ENCODE measurements at places on chromosomes 7 and 10. TPM values are rescaled to one million over a fixed set of nuclear protein-coding genes. Genes with fewer than 3 reads are reported as not detected.

DNA sequence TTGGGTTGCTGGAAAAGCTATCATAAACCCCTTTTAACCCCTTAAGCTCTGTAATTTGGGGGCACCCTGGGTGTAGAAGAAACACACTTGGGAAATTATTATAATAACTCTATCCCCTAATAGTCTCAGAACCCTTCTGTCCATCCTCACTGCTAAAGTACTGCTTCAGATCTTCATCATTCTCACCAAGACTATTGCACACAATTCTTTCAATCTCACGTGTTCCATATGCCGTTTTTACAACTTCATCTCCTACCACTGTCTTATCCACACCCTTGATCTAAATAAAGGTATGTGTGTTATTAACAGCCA, 15.8 kb downstream of the ANKRD22 start:
- no peak for DNase-seq
- peaks cover 37% of the 10 kb centered on the region for H3K4me1 ChIP-seq
- no peak overlapping the region for H3K4me3 ChIP-seq
- H3K36me3 ChIP-seq, result peaks cover 4% of the 10 kb centered on the region

- H3K36me3 ChIP-seq, result no peaks in the 10 kb centered on the region
- no peak for DNase-seq
- peaks cover 45% of the 10 kb centered on the region for H3K27me3 ChIP-seq
- H3K4me3 ChIP-seq, result no peak overlapping the region
- H3K4me1 ChIP-seq, result peaks cover 4% of the 10 kb centered on the region
These were observed 92.4 kb upstream of the JCAD start for GRCh38 chr10:30151581-30152389.

- H3K27ac ChIP-seq, result no peak overlapping the region
- no peaks in the 10 kb centered on the region for H3K27me3 ChIP-seq
- H3K4me3 ChIP-seq, result no peak overlapping the region
- no peaks in the 10 kb centered on the region for H3K4me1 ChIP-seq
- no peaks in the 10 kb centered on the region for H3K36me3 ChIP-seq
These were observed 71.0 kb upstream of the ZNF479 start for GRCh38 chr7:57203161-57203791.

DNA sequence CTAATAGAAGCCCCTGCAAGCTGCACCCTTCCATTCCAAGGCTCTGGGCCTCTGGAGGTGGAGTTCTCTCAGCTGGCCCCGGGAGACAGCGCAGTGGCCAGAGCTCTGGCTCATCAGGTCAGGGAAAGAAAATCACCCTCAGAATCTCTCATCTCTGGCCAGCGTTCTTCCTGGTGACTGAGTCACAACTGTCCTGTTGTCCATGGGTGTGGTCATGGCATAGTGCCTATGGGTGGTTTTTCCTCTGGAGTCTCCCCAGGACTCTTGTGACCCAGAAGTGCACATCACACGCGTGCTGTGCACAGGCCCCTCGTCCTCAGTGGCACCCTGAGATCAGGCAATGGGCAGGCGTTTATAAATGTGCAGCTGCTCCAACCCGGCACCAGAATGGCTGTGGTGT, 27.4 kb upstream of the FXYD4 start:
- peaks cover 35% of the 10 kb centered on the region for H3K4me1 ChIP-seq
- peaks cover 17% of the 10 kb centered on the region for H3K27me3 ChIP-seq
- DNase-seq, result no peak
- peak overlapping the region; percentile 48 for H3K27ac ChIP-seq
- no peak overlapping the region for H3K4me3 ChIP-seq
- peaks cover 2% of the 10 kb centered on the region for H3K36me3 ChIP-seq

GRCh38 chr7:144022169-144022568, 22.0 kb downstream of the OR6B1 start:
- H3K4me3 ChIP-seq, result no peak overlapping the region
- H3K27ac ChIP-seq, result no peak overlapping the region
- H3K36me3 ChIP-seq, result no peaks in the 10 kb centered on the region
- DNase-seq, result no peak
- peaks cover 4% of the 10 kb centered on the region for H3K27me3 ChIP-seq
- H3K4me1 ChIP-seq, result no peaks in the 10 kb centered on the region

HDAC9 gene
- 1.4 TPM for total RNA-seq

GRCh38 chr10:70906953-70907636, 18.7 kb upstream of the PCBD1 start:
- no peaks in the 10 kb centered on the region for H3K27me3 ChIP-seq
- H3K4me3 ChIP-seq, result no peak overlapping the region
- H3K4me1 ChIP-seq, result no peaks in the 10 kb centered on the region
- no peak for DNase-seq
- H3K36me3 ChIP-seq, result no peaks in the 10 kb centered on the region

DNA sequence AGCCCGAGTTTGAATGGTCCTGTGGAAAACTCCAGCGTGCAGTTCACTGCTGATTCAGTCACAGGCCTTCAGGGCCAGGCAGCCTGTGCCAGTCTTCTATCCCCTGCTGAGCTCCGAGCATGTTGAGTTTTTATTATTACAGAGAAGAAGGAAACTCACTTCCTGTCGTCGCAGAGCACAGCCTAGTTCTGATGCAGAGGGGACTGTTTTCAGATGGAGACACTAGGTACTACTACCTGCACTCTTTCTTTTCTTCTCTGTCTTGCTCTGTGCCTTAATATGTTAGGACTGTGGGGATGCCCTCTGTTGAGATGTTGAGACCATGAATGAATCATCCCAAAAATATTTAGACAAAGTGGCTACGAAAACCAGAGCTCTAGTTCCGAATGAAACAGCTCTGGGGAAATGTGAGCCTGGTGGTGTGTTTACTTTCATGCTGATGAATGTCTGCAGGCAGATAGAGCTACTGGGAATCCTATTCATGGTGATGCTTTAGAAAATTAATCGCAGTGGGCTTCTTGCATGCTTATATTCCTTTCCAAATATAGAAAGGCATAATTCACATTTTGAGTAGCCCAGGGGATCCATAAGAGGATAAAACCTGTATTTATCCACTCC, 29.6 kb downstream of the CASP7 start:
- H3K27ac ChIP-seq, result peak overlapping the region; percentile 32
- peaks cover 31% of the 10 kb centered on the region for H3K4me1 ChIP-seq
- no peaks in the 10 kb centered on the region for H3K27me3 ChIP-seq
- no peak for DNase-seq
- H3K4me3 ChIP-seq, result no peak overlapping the region

ODAD2 gene
- not detected for total RNA-seq

AP3M1 gene
- 49.1 TPM for total RNA-seq

DNA sequence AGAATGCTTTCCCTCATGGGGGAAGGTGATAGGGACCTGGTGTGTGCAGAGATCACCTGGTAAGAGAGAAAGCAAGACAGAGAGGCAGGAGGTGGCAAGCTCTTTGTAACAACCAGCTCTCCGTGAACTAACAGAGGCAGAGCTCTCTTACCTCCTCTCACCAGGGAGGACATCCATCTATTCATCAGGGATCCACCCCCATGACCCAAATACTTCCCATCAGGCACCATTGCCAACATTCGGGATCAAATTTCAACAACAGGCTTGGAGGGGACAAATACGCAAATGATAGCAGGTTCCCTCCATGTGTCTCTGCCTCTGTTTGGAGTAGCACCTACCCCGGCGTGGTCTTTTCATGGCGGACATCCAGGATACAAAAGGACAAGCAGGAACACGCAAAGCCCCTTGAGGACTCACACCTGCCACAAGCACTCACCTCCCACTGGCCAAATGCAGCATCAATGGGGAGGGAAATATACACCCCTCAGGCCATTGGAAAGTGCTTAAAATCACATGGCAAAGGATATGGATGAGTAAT, 431.2 kb upstream of the AUTS2 start:
- H3K36me3 ChIP-seq, result no peaks in the 10 kb centered on the region
- no peaks in the 10 kb centered on the region for H3K27me3 ChIP-seq
- H3K4me1 ChIP-seq, result no peaks in the 10 kb centered on the region

DNA sequence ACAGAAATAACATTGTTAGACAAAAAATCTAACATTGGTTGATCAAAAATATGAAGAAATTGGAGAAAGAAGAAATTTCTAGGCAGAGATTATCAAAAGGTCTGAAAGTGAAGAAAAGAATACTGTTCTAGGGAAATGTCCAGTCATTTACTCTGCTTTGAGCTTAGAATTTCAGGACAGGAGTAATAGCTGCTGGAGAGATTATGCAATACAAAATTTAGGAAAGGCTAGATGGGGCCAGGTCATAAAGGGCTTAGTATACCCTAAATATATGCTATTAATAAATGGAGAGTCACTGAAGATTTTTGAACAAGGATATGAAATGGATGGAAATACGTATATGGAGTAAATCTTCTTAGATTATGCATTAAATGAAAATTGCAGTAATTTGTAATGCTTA, 279.2 kb downstream of the CACNA2D1 start:
- no peak overlapping the region for H3K27ac ChIP-seq
- H3K4me3 ChIP-seq, result no peak overlapping the region

DNA sequence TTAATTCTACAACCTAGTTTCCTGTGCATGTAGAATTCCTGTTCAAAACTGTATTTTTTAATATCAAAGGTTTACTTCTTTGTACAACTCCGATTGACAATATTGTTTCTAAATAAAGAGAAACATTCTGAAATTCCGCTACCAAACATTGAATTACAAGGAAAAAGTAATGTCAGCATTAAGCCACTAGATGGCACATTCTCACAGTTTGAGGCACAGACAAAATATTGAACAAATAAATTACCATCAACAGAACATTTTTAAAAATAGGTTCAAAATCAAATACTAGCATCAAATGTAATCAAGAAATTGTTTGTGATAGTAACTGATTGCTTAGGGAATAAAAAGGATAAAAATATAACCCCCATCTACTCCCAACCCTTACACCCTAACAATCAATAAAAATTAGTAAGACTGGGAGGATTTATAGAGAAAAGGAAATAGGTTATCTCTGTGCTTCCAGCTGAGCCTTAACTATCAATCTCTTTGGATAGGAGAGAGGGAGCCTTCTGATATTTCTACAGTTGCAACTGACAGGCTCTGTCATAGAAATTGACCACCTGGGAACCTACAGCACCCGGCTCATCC, 86.6 kb upstream of the C7orf33 start:
- peaks cover 11% of the 10 kb centered on the region for H3K27me3 ChIP-seq
- H3K36me3 ChIP-seq, result no peaks in the 10 kb centered on the region
- DNase-seq, result peak; percentile 29
- no peaks in the 10 kb centered on the region for H3K4me1 ChIP-seq
- no peak overlapping the region for H3K27ac ChIP-seq
- H3K4me3 ChIP-seq, result no peak overlapping the region

FAM25A gene
- not detected for total RNA-seq

CYP3A4 gene
- not detected for total RNA-seq

- H3K4me3 ChIP-seq, result no peak overlapping the region
- no peak overlapping the region for H3K27ac ChIP-seq
- peaks cover 22% of the 10 kb centered on the region for H3K27me3 ChIP-seq
- DNase-seq, result no peak
- no peaks in the 10 kb centered on the region for H3K36me3 ChIP-seq
- peaks cover 6% of the 10 kb centered on the region for H3K4me1 ChIP-seq
These were observed 559 bp upstream of the STEAP2 start for GRCh38 chr7:90210981-90211380.

DNA sequence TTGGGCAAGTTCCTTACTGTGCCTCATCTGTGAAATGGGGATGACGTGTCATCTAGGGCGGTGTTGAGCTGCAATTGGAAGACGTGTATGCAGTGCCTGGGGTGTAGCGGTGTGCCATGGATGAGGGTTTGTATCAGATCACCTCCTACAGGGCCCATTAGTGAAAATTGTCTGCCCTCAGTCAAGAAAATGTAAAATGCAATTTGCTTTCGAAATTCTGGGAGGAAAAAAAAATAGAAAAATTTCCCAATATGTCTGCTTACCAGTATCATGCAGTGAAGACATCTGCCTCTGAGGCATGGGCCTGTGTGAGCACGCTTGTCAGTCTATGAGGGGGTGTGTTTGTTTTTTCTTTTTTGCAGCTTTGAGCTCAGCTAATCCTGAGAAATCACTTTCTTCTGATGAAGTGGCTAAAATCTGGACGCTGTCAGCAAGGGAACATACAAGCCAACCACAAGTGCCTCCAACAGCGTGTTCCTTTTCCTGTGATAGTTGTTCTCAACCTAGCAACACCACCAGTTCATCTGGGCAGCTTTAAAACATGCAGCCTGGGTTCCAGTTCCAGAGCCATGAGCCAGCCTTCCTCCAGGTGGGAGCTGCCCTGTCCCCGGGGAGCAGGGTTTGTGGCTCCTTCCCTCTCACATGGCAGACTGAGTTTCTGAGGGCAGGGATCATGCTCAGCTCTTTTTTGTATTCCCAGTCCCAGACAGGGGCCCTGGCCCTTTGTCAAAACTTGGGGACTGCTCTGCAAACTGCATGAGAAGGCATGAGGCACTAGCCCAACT, 10.3 kb downstream of the FAM241B start:
- H3K27ac ChIP-seq, result no peak overlapping the region
- H3K4me3 ChIP-seq, result no peak overlapping the region
- peaks cover 4% of the 10 kb centered on the region for H3K27me3 ChIP-seq

FAM20C gene
- total RNA-seq, result 0.74 TPM

- peaks cover 18% of the 10 kb centered on the region for H3K36me3 ChIP-seq
- DNase-seq, result no peak
- no peak overlapping the region for H3K4me3 ChIP-seq
- no peak overlapping the region for H3K27ac ChIP-seq
These were observed 38.4 kb downstream of the SCRN1 start for GRCh38 chr7:29951206-29951605.

DNA sequence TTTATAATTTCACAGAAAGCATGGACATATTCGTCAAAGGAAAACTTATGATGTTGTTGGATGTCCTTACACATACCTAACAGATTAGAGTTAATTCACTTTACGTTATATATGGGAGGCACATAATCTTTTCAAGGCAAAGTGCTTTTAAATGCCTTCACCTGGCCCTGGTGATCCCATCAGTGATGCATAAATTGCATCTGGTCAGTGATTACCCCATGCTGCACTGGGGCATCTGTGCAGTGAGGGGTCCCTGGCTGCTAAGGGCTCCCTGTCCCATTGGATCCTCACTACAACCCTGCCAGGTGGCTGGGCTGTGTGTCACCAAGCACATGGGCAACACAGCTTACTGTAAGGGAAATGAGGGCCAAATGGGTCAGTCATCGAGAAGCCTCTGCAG, 441.1 kb downstream of the RPS24 start:
- no peak for DNase-seq
- H3K4me3 ChIP-seq, result no peak overlapping the region
- H3K4me1 ChIP-seq, result peaks cover 11% of the 10 kb centered on the region
- H3K27ac ChIP-seq, result no peak overlapping the region
- H3K36me3 ChIP-seq, result no peaks in the 10 kb centered on the region
- peaks cover 7% of the 10 kb centered on the region for H3K27me3 ChIP-seq

DEPP1 gene
- total RNA-seq, result not detected

BRAT1 gene
- 40.7 TPM for total RNA-seq

HABP2 gene
- not detected for total RNA-seq

KLHL7 gene
- 20.3 TPM for total RNA-seq

GRCh38 chr10:118674226-118674919, 78.9 kb upstream of the PRLHR start:
- peaks cover 3% of the 10 kb centered on the region for H3K36me3 ChIP-seq
- no peak for DNase-seq
- H3K27me3 ChIP-seq, result no peaks in the 10 kb centered on the region
- H3K27ac ChIP-seq, result peak overlapping the region; percentile 35

DNA sequence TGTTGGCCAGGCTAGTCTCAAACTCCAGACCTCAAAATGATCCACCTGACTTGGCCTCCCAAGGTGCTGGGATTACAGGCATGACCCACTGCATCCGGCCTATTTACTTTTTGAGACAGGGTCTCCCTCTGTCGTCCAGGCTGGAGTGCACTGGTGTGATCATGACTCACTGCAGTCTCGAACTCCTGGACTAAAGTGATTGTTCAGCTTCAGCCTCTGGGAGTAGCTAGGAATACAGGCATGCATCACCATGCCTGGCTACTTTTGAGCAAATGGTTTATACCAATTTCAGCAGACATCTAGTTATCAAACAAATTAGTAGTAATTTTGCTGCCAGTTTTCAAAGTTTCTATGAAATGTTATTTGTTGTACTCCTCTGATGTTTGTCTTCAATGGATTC, 2.2 kb upstream of the WAC start:
- DNase-seq, result no peak
- H3K27ac ChIP-seq, result no peak overlapping the region
- peaks cover 58% of the 10 kb centered on the region for H3K36me3 ChIP-seq
- peak overlapping the region; percentile 98 for H3K4me3 ChIP-seq
- H3K4me1 ChIP-seq, result peaks cover 39% of the 10 kb centered on the region
- H3K27me3 ChIP-seq, result no peaks in the 10 kb centered on the region

All from activated CD8-positive, alpha-beta T cell treated with anti-CD3 and anti-CD28 coated beads, Interleukin-2, amount 10 ng/mL, durations not matched to agents 7 days and 5 days (primary cell).